ENCODE measurements at places on chromosomes 2 and 18.

GRCh38 chr18:35923939-35924684 is 48.4 kb upstream of the RMP24 start:
- DNase-seq = no peak

GRCh38 chr2:239585422-239585821 is 184.6 kb upstream of the HDAC4 start:
- no peak for DNase-seq

GRCh38 chr18:11504962-11505361 is 104.4 kb upstream of the SLC35G4 start:
- no peak for DNase-seq

GRCh38 chr2:176653479-176654443 is 384.5 kb downstream of the MTX2 start:
- DNase-seq = peak; percentile 72

DNA sequence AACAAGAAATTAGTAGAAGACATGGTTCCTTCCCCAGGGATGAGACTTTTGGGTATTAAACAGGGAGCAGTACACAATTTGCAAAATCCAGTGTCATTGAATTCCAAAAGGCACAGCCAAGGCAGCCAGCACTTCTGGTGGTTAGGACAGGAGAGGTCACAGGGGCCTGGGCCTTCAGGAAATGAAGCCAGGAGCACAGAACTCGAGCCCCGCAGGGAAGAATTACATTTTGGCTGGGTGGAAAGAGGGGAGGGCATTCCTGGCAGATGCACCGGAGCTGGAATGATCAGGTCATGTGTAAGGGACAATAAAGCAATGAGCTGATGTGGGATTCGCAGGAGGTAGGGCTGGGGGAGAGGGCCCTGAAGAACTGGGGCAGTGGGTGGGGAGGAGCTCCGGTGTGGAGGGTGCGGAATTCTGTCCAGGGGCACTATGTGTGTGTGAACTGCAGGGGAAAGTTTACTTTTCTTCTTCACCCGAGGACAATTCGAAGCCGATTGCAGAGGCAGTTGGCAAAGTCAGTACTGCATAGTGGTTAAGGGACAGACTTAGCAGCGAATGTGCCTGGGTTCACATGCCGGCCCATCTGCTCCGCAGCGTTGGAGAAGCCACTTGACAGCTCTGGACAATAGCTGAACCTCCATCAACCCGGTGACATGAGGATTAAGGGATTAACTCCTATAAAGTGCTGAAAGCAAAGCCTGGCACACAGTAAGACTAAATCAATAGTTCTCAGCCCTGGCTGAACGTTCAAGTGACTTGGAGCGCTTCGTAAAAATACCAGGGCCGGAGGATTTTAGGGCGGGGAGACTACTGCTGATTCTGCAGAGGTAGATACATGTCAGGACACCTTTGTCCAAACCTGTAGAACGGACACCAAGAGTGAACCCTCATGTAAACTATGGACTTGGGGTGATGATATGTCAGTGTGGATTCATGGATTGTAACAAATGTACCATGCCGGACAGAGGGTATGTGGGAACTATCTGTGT is 36.4 kb downstream of the ALPK2 start:
- no peak for DNase-seq

- DNase-seq = no peak
Measured at GRCh38 chr2:31319406-31320175, 85.6 kb downstream of the EHD3 start.

GRCh38 chr2:75538521-75539490 is 21.9 kb downstream of the EVA1A start:
- DNase-seq = no peak

GRCh38 chr2:235194836-235195235 is 243.0 kb downstream of the SH3BP4 start:
- no peak for DNase-seq

- no peak for DNase-seq
Measured at GRCh38 chr18:24378598-24378997, 19.0 kb downstream of the OSBPL1A start.

DNA sequence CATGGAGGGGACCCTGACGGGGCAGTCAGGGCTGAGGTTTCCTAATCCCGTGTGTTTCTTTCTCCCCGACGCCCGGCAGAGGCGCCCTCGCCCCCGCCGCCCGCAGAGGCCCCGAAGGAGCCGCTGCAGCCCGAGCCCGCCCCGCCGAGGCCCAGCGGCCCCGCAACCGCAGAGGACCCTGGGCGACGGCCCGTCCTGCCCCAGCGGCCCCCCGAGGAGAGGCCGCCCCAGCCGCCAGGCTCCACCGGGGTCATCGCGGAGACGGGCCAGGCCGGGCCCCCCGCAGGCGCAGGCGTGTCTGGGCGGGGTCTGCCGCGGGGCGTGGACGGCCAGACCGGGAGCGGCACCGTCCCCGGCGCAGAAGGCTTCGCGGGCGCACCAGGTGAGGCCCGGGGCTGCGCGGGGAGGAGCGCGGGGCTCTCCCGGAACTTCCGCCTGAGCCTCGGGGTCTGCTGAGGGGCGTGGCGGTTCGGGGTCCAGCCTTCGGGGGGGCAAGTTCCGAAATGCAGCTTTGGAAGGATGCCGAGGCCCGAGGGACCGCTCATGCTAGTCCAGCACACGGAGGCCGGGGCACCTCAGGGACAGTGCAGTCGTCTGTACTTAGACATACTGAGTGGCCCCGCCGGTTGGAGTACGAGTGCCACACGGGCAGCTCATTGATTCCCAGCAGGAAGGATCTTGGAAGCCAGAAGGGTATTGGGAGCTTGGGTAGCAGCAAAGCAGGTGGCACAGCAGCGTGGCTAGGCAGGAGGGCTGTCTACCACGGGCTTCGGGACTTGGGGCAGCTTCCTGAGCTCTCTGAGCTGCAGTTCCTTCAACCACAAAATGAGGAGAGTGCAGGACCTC is 60.1 kb downstream of the EMILIN2 start:
- DNase-seq = no peak

DNA sequence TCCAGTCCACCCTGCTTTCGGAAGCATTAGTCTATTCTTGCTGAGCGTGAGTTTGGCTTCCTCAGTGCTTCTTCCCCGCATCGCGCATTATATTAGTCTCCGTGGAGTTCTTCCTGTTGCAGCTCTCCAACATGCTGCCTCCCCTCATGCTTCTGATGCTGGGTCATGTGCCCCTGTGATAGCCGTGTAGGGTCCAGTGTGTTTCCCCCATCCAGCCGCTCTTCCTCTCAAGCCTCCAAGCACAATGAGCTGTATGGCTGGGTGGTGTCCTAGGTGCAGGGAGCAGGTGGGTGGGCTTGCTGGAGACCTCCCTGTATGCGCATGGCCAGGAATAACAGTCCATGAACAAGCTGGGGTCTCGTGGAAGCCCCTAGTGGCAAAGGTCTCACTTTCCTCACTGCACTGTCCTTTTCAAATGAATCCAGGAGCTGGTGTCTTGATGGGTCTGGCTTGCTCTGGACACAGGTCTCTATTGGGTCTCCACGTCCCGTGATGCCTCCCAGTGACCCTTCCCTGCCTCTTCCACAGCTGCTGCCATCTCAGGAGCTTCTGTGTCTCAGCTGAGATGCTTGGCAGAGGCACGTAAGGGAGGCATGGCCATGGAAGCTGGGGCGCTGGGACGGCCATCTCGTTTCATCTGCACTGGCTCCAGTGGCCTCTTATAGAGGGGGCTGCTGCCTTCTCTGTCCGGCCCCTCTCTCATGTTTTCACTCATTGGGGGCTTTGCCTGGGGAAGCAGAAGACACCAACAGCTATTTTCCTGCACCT is 54.8 kb upstream of the HDAC4 start:
- DNase-seq = no peak

DNA sequence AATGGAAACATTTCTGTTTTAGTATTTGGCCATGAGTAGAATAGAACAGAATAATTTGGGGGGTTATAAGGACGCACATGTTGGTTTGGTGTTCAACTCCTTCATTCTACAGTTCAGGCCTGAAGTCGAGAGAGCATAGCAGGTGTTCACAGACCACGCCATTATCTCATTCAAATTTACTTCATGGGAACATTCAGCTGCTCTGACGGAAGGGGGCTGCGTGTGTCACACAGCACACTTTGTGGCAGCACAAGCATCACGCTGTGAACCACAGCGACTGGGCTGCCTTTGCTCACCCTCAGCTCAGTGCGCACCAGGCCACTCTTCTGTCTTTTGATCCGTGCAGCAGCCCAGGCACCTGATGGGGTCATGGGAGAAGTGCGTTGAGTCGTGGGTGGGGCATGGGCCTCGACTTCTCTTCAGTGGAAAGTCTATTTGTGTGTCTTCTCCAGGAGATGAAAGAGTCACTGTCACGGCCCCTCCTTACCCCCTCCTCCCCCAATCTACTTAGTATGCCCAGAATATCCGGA is 348.6 kb upstream of the SALL3 start:
- no peak for DNase-seq

- DNase-seq = no peak
Measured at GRCh38 chr2:204517154-204517553, 28.1 kb upstream of the PARD3B start.

GRCh38 chr2:159326569-159327255 is 40.2 kb upstream of the WDSUB1 start:
- no peak for DNase-seq

DNA sequence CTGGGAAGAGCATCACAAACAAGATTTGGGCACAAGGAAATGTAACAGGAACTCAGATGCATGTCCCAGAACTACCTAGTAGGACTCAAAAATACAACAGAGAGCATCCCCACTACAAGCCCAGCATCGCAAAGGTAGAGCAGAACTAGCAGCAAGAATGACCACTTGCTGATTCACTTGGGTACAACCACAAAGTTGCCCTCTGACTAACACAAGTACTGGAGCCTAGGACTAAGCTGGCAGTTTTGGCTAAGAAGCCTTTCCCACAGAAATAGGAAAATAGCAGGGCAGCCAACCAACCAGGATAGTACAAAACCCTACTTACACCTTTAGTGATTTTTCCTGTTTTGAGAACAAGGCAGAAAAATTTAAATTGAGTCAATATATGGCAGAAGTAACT is 193.8 kb downstream of the PAX3 start:
- no peak for DNase-seq

DNA sequence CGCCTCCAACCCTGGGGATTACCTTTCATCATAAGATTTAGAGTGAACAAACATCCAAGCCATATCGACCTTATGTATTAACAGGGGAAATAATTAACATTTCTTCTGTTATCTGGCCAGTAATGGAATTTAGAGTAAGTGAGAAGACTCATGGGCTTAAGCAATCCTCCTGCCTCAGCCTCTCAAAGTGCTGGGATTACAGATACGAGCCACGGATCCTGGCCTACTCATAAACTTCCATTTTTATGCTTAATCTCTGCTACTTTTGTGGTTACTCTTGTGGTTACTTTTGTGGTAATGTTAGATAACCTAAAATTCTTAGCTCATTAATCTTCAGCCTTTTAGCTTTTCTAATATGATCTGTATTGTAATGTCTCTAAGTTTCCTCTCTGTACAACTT is 159.3 kb upstream of the SLC8A1 start:
- DNase-seq = no peak

- no peak for DNase-seq
Measured at GRCh38 chr2:125681976-125682805, 973.8 kb upstream of the GYPC start.

DNA sequence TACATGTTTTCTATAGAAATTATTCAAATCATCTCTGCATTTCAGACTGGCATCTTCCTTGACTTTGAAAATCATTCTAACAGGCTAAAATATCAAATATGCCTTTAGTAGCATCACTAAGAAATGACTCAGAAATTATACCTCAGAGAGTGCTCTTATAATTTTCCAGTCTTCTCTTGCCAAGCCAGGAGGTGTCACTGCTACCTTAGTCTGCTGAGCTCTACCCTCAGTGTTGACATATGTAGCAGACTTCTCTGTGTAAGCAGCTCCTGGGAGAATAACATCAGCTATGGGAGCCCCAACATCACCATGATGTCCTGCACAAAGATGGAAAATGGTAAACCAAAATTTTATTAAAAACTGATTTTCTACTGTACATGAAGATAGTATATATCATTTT is 31.6 kb downstream of the NDUFS1 start:
- no peak for DNase-seq

- DNase-seq = no peak
Measured at GRCh38 chr2:80266231-80266630, 38.3 kb downstream of the LRRTM1 start.

DNA sequence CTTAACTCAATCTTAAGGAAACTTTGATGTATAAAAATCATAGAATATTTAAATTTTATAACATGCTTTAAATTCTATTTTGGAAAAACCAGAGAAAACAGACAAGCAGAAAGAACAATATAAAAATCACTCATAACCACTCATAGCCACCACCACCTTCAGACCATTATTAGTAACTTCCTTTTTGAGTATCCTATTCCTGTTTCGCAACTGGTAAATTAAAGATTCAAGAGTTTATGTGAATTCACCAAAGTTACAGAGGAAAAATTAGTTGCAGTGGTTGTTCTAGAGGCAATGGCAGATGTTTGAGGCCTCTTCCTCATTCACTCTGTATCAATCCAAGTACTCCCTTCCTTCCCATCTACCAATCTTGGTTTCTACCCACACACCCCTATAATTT is 49.3 kb upstream of the PROKR1 start:
- DNase-seq = no peak

DNA sequence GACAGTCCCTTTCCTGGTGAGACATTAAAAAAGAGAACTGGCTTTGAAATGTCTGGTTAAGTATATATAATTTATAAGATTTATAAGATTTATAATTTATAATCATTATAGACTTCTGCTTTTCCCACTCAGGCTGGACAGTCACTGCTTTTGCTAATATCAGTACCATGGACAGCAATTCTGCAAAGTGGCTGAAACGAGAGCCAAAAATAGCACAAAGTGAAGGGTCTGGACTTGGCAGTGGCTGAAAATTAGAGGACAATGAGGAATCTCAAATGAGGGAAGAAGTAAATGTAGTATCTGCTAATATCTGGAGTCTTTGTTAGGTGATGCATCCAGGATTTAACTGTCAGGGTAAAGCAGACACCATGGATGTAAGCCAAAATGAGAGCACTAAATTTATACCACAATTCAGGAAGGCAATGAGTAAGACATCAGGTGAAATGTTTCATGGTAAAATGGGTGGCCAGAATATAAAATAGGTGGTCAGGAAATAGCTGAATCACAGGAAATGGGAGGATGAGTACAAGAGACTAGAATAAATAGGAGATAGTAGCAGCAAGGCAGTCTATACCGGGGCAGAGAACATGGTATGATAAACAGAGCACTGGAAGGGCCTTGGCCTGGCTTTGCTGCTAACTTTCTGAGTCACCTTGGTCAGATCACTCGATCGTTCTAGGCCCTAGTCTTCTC is 39.6 kb upstream of the BOD1L2 start:
- no peak for DNase-seq

GRCh38 chr18:4405965-4406364 is 49.1 kb downstream of the DLGAP1 start:
- no peak for DNase-seq

GRCh38 chr2:111689174-111689573 is 194.8 kb downstream of the ANAPC1 start:
- DNase-seq = no peak

GRCh38 chr18:8773980-8774379 is 68.6 kb downstream of the MTCL1 start:
- DNase-seq = no peak

DNA sequence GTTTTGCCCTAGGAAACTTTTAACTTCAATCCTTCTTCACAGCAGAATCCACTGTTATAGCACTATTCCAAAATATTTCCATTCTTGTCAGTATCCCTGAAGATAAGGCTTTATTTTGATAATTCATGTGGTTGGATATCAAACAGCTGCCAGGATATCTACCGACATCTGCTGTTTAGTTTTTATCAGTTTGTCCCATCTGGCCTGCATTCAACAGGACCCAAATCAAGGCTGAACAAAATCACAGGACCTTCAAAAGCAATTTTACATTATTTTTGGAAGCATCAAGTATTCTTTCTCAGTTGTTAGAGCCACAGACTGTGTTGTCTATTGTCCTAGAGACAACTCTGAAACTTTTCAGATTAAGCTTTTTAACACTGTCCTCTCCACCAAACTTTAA is 429.0 kb upstream of the PIK3C3 start:
- DNase-seq = no peak
